ENCODE measurements at places on chromosomes 16 and 17.

- no peak for DNase-seq
These were observed 4.1 kb downstream of the HGS start for GRCh38 chr17:81687770-81688541.

GRCh38 chr17:50634224-50634914 is at the start of gene ABCC3:
ABCC3 (plus strand) TSS chr17:50634881; CDS start chr17:50634937, 56 bp downstream.
- DNase-seq, result no peak

DNA sequence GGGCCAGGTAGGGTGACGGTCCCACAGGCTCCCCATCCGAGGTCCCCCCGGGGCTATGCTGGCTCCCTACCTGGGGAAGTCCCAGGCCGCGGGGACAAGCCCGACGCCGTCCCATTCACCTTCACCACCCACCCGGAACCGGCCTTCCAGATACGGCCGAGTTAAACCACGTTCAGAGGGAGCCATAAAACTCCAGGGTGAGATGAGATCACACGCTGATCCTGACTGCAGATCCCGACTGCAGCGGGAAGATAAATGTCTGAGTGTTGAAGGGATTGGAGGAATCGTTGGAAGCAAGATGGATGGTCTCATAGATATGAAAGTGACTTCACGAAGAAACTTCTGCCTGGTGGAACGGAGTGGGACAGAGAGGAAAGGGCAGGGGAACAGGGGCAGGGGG is 13.6 kb upstream of the C1QTNF8 start:
- DNase-seq, result no peak

DNA sequence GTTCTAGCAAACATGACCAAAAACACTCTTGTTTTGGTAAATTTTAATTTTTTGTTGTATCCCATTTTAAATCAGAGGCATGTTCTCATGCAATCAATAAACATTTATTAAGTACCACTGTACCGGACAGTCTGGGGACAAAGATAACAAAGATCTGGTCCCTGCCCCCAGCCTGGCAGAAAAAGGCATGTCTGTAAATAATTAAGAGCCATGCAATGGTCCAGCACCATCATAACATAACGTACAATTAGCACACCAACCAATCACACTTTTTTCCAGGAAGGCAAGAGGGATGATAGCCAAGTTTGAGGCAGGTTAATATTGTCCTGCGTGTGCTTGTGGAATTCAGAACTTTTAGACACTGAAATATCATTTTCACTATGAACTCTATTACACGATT is 3.5 kb downstream of the KCNJ16 start:
- no peak for DNase-seq

GRCh38 chr16:14405611-14406537 is 224.2 kb downstream of the PARN start:
- no peak for DNase-seq

DNA sequence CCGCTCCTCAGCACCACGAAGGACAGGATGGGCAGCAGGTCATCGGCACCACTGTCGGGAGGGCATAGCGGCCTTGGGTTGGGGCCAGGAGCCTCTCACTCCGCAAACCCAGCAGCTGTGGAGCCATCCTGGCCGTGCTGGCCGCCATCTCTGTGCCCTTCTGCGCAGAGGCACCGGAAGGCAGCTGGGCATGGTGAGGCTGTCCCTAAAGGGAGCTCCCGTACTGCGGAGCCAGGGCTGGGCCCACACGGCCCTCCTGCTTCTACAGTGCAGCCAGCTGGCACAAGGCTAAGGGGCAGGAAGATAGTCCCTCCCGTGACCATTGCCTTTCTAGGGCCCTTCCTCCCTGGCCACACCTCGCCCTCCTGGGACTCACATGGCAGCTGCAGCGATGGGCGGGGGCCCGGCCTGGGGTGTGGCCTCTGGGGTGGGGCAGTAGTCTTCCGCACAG is 7.0 kb upstream of the SPATA2L start:
- no peak for DNase-seq

- no peak for DNase-seq
These were observed 86.4 kb downstream of the HAPSTR1 start for GRCh38 chr16:9177861-9178260.

- DNase-seq, result no peak
These were observed 532.9 kb downstream of the MAF start for GRCh38 chr16:79067600-79067999.

All from activated T-cell treated with anti-CD3 and anti-CD28 coated beads for 4 hours (primary cell).